ENCODE measurements at places on chromosomes 1 and 21.

- DNase-seq: no peak
These were observed 11.1 kb downstream of the CHD5 start for GRCh38 chr1:6168947-6169586.

DNA sequence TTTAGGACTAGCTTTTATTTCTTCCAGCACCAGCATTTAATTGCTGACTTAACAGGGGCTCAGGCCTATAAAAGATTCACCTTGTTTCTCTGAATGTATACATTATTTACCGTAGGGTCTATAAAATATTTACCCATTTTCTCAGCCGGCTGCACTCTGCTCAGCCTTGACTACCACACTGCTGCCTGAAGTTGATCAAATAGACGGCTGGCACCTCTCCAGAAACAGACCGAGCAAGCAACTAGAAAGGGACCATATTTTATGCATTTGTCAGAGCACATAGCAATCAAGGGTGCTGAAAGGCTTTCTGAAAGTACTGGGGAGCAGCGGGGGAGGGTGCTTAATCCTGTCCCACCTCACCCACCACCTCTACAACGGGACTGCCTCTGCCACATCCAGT lies 64.7 kb upstream of the FGGY start:
- DNase-seq: no peak

- no peak for DNase-seq
These were observed 51.0 kb downstream of the CR1L start for GRCh38 chr1:207695891-207696290.

- DNase-seq: no peak
These were observed 45.5 kb downstream of the CACHD1 start for GRCh38 chr1:64515427-64515826.

Measured in activated naive CD8-positive, alpha-beta T cell treated with anti-CD3 and anti-CD28 coated beads, Interleukin-2, amount 10 ng/mL, durations not matched to agents 7 days and 5 days (primary cell).